C1 segment of cervical spinal cord (tissue), 14 donors: ENCODE measurements at places on chromosomes 5 and 9.

DNA sequence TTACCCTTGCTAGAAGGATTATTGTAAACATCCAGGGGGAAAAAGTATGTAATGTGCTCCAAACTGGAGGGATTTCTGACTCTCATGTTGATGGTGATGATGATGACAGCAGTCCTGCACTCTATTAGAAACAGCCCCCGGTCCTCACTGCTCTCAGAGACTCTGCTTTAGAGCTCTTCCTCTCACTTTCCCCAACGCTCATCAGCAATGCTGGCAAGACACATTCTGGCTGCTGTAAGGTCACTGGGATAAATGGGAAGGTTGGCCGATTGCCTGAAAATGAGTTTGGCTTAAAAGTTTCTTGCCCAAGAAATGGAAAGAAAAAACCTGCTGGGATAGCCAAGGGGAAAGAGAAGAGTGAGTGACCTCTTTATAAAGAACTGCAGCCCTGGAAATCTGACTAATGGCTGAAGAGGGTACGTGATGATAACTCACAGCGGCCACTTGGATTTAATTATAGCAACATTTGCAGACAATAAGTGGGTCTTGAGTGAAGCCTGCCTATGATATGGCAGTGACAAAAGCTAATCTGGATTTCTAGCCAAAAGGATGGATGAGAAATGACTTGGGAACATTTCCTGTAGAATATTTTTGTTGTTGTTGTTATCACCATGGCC, 235.8 kb downstream of the TMEM38B start:
- DNase-seq = no peak

GRCh38 chr5:37121465-37121864, 127.7 kb downstream of the CPLANE1 start:
- no peak for DNase-seq

DNA sequence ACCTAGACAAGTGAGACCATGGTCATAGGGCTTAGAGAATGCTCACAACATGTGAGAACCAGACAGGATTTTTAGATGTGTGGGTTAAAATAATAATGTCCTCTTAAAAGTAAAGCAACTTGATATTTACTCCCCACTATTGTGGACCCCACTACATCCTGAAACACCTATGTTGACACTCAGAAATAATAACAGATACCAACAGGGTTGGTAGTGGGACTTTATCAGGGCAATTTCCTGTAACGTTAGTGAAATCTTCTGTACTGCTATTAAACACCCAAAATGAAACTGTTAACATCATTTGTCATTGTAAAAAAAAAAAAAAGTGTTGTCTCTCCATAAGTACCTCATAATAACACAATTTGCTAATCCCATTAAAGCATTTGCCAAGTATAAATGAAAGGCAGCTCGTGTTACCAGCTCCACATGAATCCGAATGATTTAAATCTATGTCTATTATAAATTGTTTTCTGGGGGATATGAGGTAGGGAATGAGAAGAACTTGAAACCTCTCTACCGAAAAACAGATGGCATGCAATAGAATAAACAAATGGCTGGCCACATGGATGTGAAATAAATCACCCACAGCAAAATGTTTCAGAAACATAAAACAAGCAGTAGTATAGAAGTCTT, 285.9 kb downstream of the ARHGEF28 start:
- no peak for DNase-seq

- DNase-seq = no peak
Measured at GRCh38 chr9:82412586-82413305, 424.2 kb downstream of the SPATA31D1 start.

DNA sequence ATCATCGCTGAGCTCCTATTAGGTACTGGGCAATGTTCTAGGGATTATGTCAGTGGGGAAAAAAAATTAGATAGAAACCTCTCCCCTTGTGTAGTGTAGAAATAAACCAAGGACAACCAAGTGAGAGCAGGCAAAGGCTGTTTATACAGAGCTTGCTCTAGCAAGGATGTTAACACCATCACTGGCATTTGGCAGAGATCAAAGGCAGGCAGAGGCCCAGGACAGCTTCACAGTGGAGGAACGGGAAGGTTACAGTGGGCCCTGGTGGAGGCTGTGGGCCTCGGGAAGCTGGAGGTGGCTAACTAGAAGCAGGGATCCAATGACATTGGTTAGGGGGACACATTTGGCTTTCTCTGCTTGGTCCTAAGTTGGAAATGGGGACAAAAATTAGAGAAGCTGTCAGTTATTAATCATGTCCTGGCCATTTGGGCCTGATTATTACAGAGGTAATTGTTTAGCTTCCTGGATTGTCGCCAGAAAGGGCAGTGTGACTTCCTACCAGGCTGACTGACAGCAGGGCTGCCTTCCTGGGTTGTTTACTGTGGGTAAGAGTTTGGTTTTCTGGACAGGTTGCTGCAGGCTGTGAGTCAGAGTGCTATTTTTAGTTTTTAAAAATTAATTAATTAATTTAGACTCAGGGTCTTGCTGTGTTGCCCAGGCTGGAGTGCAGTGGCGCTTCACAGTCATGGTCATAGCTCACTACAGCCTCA, 259.3 kb downstream of the ROR2 start:
- no peak for DNase-seq

DNA sequence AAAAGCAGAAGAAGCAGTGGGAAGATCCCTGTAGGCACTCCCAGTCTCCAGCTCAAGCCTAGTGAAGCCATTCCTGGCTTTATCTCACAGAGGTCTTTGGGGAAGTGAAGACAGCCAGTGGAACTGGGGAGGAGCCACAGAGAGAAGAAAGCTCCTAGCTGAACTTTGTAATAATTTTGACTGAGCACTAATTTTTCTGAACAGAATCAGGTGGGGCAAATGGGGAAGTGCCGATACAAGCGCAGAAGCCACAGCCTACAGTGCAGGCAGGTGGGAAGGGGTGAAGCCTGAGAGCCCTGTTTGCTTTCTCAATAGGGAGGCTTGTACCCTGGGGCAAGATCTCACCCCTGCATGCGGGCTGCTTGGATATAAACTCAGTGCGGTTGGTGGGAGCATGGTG, 48.4 kb upstream of the SNAPC3 start:
- no peak for DNase-seq

DNA sequence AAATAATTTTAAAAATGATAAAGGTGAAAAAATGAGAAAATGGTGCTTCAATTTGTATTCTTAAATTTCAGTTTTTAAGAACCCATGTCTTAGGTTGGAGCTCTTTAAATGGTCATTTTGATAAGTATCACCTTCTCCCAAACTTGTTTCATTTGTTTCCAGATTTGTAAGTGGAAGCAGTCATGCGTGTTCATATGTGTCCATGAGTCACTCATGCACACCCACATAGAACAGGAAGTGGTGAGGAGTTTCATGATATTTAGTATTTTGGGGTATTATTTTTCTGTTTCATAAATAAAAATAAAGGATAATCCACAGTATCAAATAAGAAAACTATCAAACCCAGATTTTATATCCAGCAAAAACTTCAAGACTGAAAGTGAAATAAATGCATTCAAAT, 570.4 kb upstream of the ST8SIA4 start:
- no peak for DNase-seq

- DNase-seq = no peak
Measured at GRCh38 chr5:75611311-75612225, at the start of gene ANKDD1B. ANKDD1B (plus strand) TSS chr5:75611453; CDS start chr5:75611635, 182 bp downstream.

DNA sequence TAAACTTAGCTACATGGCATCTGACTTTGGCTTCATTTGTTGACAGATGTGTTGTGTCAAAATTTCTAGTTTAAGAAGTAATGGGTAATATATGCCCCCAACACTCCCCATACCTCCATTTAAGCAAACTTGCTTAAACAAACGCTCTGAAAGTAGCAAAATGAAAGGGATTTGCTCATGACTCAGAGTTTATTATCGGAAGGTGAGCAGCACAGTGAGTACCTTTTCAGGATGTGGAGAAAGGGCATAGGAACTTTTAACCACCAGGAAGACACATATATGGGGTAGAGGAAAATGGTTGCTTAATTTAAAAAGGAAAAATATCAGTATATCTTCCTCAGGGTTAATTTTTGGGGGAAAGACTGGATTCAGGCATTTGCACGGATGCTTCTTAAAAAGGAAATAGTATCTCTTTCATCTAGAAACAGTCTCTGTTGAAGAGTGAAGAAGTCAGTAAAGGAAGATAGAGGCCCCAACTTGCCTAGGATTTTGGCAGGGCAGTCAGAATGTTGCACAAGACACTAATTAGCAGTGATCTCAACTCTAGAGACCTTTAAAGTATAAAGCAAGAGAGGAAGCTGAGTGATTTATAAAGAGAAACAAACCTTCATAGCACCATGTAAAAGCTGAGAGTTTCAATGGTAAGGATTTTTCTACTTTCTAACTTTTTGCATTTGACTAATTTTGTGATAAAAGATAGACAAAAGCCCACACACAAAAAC, 155.1 kb downstream of the TRIO start:
- DNase-seq = no peak

DNA sequence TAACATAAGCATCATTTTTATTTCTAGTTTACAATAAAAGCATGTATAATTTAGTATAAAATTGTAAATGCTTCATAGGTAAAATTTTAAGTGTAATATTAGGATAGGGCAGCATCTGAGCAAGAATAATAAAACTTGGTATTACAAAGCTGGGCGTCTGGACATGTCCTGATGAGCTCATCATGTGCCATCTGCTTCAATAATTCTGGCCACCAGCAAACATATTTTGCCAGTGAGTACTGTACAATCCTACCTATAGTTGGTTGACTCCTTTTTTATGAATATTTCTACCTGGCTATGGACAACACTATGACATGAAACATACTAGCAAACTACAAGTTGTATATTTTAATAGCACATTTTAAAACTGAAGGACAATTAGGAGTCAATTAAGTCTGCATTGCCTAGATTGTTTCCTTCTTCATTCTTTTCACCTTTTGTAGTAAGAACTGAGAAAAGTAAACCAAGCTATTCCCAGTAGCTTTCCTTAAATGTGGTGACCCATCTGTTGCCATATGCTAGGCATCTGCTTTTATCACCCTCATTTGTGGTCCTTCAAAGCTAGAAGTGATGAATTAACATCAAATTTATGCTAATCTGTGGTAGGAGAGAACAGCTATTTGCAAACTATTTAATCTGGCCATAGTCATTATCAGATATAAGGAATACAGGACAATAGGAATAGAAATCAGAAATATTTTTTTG, 23.4 kb downstream of the LURAP1L start:
- no peak for DNase-seq

- DNase-seq = no peak
Measured at GRCh38 chr5:132267931-132268768, 10.7 kb downstream of the PDLIM4 start.

DNA sequence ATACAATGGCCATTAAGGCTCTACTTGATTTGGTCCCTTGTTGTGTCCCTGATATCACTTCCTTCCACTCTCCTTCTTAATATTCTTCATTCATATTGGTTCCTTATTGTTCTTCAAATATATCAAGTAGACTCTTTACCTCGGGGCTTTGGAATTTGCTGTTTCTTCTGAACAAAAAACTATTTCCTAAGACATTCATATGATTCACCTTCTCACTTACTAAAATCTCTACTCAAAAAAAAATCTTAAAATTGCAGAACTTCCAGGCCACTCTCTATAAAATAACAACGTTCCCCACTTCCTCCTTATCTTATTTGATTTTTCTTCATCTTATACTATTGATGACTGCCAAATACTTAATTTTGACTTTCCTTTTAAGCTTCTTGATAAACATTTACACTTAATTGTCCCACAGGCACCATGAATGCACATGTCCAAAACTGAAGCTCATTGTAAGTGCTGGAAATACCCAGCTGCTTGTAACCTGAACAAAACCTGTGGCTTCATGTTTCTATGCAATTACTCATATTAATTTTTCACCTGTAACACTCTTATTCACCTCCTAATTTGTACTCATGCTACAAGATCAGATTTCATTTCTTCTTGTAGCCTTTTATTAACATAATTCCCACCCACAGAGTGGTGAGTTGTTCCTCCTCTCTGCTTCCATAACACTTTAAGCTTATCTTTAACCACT, 58.4 kb upstream of the NUDT12 start:
- DNase-seq = no peak

- no peak for DNase-seq
Measured at GRCh38 chr9:84463272-84463671, 122.7 kb upstream of the SLC28A3 start.

- no peak for DNase-seq
Measured at GRCh38 chr5:28748446-28748845, 1710.1 kb upstream of the CDH9 start.

GRCh38 chr5:129977810-129978209, 73.5 kb downstream of the CHSY3 start:
- no peak for DNase-seq

- no peak for DNase-seq
Measured at GRCh38 chr5:174335682-174336364, 290.3 kb downstream of the NSG2 start.

GRCh38 chr9:109721001-109721400, 59.0 kb upstream of the PALM2AKAP2 start:
- DNase-seq = no peak

- DNase-seq = peak; percentile 43
Measured at GRCh38 chr5:141992349-141992963, 20.4 kb downstream of the GNPDA1 start.

GRCh38 chr5:109411627-109412026, 1.9 kb upstream of the PJA2 start:
- no peak for DNase-seq

GRCh38 chr9:37221489-37222106, 101.2 kb downstream of the ZCCHC7 start:
- no peak for DNase-seq

DNA sequence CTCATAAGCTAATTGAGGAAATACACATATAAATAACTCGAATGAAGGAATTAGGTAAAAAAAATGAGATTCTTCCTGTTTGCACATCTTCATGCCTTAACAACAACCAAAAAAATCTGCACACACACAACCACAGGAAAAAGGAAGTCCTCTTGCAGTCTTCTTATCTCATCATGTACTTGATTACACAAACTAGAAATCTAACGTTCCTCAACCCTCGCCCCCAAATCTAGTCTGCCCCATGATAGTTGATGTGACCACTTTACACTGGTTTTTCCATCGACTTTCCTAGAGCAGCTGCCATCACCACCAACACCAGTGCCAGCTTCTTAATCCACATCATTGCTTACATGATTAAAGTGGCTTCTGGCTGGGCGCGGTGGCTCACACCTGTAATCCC, 31.2 kb upstream of the RNU6ATAC start:
- no peak for DNase-seq

DNA sequence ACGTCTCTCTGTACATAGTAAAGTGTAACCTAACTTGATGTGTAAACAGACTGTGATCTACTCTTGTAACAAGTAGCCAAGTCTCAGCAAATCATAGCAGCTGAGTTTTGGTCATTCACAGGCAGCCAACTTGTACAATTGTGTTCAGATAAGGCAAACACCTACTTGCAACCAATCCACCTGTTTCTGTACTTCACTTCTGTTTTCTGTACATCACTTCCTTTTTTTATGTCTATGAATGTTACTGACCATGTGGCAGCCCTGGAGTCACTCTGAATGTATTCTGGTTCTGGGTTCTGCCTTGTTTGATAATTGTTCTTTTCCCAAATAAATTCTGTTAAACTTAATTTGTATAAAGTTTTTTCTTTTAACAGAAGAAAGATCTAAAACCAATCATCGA, 26.0 kb downstream of the RLN2 start:
- no peak for DNase-seq
